ENCODE measurements at places on chromosomes 6 and 20.
A peak's percentile ranks its signal among the peaks of the same experiment; 100 is the strongest.

DNA sequence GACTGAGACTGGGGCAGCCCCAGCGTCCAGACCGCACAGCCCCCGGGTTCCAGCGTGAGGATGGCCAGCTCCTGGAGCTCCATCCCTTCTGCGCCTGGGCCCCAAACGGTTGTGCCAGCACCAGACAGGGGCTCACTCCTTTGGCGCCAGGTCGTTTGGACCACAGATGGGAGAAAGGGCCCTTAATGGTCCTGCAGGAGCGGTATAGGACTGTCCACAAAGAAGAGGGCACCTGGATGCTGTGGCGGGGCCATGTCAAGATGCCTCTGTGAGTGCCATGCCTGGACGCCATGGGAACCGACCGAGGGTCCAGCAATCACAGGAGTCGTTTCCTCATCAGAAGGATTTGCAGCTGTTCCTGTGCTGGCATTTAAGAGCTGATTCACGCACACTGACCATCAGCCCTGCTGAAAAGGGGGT is 82.7 kb downstream of the DLL1 start:
- H3K4me1 ChIP-seq, result peaks cover 6% of the 10 kb centered on the region
- H3K36me3 ChIP-seq, result no peaks in the 10 kb centered on the region
- no peak overlapping the region for H3K4me3 ChIP-seq

DNA sequence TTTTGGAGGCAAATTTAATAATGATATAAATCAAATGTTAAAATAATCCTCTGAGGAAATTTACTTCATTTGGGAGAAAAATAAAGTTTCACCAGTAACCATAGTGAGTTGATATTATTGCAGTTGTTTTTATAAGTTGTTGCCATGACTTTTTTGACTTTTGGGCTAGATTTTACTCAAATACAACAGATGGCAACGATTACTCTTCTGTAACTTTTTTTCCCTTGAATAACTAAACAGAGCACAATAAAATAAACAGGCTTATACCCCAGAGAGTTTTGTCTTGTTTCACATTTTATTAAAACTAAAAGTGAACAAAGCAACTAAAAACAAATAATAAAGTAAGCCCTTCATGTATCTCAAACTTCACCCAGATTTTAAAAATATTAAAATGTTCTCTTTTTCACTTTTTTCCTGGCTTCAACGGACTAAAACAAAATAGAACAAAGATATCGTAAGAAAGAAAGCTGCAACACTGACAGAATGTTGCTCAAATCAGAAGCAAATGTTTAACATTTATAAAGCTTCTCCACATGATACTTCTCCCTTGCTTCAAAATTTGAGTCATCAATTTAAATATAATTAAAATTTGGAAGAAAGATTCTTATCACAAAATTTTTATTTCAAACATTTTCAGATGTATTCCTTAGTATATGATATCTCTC is 42.5 kb upstream of the BMP5 start:
- no peak overlapping the region for H3K27ac ChIP-seq
- no peak overlapping the region for H3K4me3 ChIP-seq
- no peak for DNase-seq
- no peaks in the 10 kb centered on the region for H3K27me3 ChIP-seq

DNA sequence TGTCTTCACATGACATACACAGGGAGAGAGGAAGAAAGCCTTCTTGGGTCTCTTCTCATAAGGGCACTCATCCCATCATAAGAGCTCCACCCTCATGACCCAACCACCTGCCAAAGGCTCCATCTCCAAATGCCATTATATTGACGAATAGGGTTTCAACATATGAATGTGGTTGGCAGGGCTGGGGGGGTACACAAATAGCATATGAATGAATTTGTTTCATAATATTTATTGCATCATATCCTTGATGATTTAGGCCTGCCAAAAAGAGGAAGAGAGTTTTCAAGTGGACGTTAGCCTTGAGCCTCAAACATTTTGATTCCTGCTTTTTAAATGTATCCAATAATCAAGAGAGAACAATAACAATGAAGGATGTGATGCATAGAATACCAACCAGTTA is 26.2 kb upstream of the OPRM1 start:
- no peak overlapping the region for H3K4me3 ChIP-seq
- no peak overlapping the region for H3K27ac ChIP-seq

GRCh38 chr20:63037669-63038268 is 31.0 kb upstream of the BHLHE23 start:
- no peak overlapping the region for H3K4me3 ChIP-seq
- DNase-seq, result no peak
- no peaks in the 10 kb centered on the region for H3K36me3 ChIP-seq
- H3K4me1 ChIP-seq, result peaks cover 6% of the 10 kb centered on the region

DNA sequence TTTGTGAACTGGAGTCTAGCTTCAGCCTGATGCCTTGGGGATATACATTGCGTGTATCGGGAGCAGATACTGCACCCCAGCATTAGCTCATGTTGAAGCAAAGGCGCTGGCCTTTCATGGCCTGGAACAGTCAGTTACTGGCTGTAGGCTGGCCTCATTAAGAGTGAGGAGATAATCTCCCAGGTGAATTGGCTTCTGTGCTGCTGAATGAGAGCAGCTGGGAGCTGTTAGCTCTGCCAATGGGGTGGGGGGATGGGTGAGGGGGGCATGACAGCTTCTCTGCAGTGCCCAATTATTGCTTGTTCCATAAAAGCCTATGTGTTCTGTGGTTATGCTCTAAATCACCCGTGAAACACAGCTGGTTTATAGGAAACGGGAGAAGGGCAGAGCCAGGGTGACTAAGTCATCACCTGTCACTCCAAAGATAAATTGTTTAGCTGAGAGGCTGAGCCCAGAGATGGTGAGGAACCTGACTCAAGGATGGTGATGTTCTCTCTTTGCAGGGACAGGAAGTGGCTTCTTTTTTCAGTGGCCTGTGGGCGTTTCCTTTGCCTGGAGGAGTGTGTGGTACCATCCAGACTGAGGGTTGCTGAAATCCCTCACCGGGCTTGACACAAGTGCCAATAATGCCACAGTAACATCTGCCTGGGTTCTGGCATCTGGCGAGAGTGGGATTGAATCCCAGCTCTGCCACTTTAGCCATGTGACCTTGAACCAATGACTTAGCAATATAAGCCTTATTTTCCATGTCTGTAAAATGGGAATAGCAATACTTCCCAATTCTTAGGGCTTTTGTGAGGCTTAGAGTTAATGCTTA is 170.8 kb downstream of the BCAS1 start:
- no peaks in the 10 kb centered on the region for H3K27me3 ChIP-seq
- no peaks in the 10 kb centered on the region for H3K36me3 ChIP-seq
- H3K4me1 ChIP-seq, result peaks cover 17% of the 10 kb centered on the region
- DNase-seq, result no peak
- H3K27ac ChIP-seq, result peak overlapping the region; percentile 57

GRCh38 chr6:45476341-45476740 is 98.6 kb upstream of the SUPT3H start:
- H3K27me3 ChIP-seq, result no peaks in the 10 kb centered on the region
- no peak overlapping the region for H3K27ac ChIP-seq
- H3K36me3 ChIP-seq, result peaks cover 3% of the 10 kb centered on the region
- no peak for DNase-seq

DNA sequence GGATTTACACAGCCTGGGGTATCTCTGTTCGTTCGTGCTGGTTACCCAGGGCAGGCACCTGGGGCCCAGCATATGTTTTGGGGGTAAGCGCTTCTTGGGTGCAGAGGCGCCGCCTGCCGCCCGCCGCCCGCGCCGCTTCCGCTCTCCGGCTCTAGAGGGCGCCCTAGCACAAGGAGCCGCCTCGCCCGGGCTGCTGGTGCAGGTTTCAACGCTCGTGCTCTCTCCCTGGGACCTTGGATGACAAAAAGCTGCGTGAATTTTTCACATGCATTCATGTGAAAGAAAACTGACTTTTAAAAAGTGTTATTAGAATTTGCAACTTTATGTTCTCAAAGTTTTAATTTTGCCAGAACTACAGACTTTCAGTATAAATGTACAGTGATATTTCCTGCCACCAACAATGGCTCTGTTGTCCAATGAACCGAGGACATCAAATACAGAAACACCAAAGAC is 32.5 kb downstream of the PRR18 start:
- H3K4me3 ChIP-seq, result no peak overlapping the region
- H3K27ac ChIP-seq, result peak overlapping the region; percentile 9
- H3K27me3 ChIP-seq, result peaks cover 27% of the 10 kb centered on the region
- peak; percentile 87 for DNase-seq
- no peaks in the 10 kb centered on the region for H3K36me3 ChIP-seq
- H3K4me1 ChIP-seq, result peaks cover 7% of the 10 kb centered on the region

DNA sequence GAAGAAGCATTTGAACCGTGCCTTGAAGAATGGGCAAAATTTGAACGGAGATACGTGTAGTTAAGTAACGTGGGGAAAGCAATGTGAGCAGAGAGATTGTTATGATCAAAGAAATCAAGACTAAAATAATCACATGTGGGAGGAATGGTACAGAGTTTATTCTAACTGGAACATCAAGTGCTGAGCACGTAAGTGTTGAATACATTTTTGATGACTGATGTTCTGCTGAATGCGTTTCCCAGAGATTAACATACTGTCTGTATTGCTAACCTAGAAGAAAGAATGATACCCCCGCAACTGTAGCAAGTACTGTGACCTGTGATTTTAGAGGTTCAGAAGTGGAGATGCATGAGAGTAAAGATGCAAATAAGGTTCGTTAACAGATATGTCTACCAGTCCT is 146.9 kb upstream of the EPHA7 start:
- no peaks in the 10 kb centered on the region for H3K27me3 ChIP-seq
- no peaks in the 10 kb centered on the region for H3K36me3 ChIP-seq
- DNase-seq, result no peak

GRCh38 chr6:30020626-30021025 is 40.4 kb upstream of the POLR1H start:
- no peak overlapping the region for H3K4me3 ChIP-seq
- DNase-seq, result no peak
- no peaks in the 10 kb centered on the region for H3K27me3 ChIP-seq

- no peaks in the 10 kb centered on the region for H3K36me3 ChIP-seq
- H3K27ac ChIP-seq, result no peak overlapping the region
- H3K27me3 ChIP-seq, result no peaks in the 10 kb centered on the region
- no peak overlapping the region for H3K4me3 ChIP-seq
- H3K4me1 ChIP-seq, result peaks cover 18% of the 10 kb centered on the region
- no peak for DNase-seq
Observed at GRCh38 chr20:50198180-50198666, 7.6 kb downstream of the CEBPB start.

DNA sequence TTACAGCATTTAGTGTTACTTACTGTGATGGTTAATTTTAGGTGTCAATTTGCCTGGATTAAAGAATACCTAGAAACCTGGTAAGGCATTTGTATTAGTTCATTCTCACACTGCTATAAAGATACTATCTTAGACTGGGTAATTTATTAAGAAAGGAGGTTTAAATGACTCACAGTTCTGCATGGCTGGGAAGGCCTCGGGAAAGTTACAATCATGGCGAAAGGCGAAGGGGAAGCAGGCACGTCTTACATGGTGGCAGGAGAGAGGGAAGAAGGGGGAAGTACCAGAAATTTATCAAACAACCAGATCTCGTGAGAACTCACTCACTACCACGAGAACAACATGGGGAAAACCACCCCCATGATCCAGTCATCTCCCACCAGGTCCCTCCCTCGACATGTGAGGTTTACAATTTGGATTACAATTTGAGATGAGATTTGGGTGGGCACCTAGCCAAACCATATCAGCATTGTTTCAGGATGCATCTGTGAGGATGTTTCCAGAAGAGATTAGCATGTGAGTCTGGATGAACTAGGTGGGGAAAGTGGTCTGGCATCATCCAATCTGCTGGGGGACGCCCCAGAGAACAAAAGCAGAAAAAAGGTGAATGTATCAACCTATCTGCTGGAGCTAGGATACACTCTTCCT is 76.8 kb downstream of the MKKS start:
- peaks cover 7% of the 10 kb centered on the region for H3K27me3 ChIP-seq
- peaks cover 11% of the 10 kb centered on the region for H3K4me1 ChIP-seq
- no peak overlapping the region for H3K27ac ChIP-seq
- H3K4me3 ChIP-seq, result no peak overlapping the region

- H3K27me3 ChIP-seq, result no peaks in the 10 kb centered on the region
- H3K4me3 ChIP-seq, result no peak overlapping the region
- H3K4me1 ChIP-seq, result no peaks in the 10 kb centered on the region
- no peak overlapping the region for H3K27ac ChIP-seq
- H3K36me3 ChIP-seq, result no peaks in the 10 kb centered on the region
Observed at GRCh38 chr20:12093057-12093796, 175.5 kb downstream of the BTBD3 start.

- no peak overlapping the region for H3K27ac ChIP-seq
- no peaks in the 10 kb centered on the region for H3K27me3 ChIP-seq
- H3K36me3 ChIP-seq, result no peaks in the 10 kb centered on the region
Observed at GRCh38 chr20:14444106-14444505, 106.7 kb upstream of the FLRT3 start.

DNA sequence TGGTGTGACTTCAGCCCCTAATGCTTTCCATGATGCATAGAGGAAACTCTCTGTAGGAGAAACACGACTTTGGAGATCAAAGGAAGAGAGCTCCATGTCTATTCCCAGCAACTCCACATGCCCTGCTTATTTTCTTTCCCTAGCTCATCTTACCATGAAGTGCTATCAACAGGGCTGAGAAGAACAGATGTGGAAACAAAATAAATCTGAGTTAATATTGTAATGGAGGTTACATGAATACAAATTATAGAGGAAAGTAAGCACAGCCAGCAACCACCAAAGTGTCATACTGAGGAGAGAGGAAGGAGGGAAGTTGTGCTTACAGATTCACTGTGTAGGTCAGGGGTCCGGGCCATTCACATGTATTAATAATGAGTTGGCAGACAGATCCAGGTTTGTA is 157.5 kb downstream of the RFPL4B start:
- H3K27ac ChIP-seq, result no peak overlapping the region
- H3K4me3 ChIP-seq, result no peak overlapping the region
- no peaks in the 10 kb centered on the region for H3K27me3 ChIP-seq
- DNase-seq, result no peak
- no peaks in the 10 kb centered on the region for H3K4me1 ChIP-seq

DNA sequence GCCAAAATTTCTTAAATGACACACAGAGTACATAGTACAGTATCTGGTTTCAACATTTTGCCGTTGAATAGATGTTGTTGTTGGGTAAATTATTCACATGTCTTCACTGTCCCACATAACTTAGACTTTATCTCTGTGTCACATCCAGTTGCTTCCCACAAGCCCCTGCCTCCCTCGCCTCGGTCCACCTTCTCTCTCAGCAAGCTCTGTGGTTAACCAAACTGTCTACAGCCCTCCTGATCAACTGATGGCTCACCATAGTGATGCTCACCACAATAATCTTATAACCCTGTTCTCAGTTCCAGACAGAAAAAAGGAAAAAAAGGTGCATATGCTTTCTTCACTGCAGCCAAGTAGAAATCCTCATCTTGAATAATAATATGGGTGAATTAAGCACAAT is 23.0 kb downstream of the IL17F start:
- peaks cover 10% of the 10 kb centered on the region for H3K4me1 ChIP-seq
- peak overlapping the region; percentile 41 for H3K27ac ChIP-seq
- no peak for DNase-seq
- no peaks in the 10 kb centered on the region for H3K36me3 ChIP-seq
- H3K4me3 ChIP-seq, result peak overlapping the region; percentile 8
